ENCODE measurements at places on chromosomes 3 and 15. TPM values are rescaled to one million over a fixed set of nuclear protein-coding genes. Genes with fewer than 3 reads are reported as not detected.

The FOXL2 gene
- total RNA-seq, result 7.7 TPM

The MORC1 gene
- total RNA-seq, result not detected

GRCh38 chr15:52021128-52021671 lies 2.2 kb downstream of the MAPK6 start:
- DNase-seq, result peak; percentile 84

GRCh38 chr3:113981803-113982202 lies 34.0 kb downstream of the ZDHHC23 start:
- no peak for DNase-seq

DNA sequence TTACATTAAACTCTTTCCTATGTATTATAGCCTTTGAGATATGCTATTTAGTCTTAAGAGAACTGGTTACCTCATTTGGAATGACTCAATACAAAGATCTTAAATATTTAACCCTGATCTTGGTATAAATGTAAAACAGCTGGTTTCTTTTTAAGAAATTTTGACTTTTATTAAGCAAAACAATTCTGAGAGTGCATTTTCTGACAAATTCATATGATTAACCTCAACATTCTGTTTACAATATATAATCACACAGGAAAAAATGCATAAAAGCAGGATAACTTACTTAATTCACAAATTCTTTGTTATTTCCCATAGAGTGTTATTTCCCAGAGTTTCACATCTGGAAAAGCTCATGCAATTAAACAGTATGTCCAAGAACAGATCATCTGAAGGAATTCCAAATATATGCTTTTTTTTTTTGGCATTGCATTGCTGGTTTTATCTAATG lies 400.4 kb upstream of the THBS1 start:
- DNase-seq, result peak; percentile 35

- DNase-seq, result peak; percentile 46
Measured at GRCh38 chr15:63466378-63467192, 37.8 kb upstream of the USP3 start.

DNA sequence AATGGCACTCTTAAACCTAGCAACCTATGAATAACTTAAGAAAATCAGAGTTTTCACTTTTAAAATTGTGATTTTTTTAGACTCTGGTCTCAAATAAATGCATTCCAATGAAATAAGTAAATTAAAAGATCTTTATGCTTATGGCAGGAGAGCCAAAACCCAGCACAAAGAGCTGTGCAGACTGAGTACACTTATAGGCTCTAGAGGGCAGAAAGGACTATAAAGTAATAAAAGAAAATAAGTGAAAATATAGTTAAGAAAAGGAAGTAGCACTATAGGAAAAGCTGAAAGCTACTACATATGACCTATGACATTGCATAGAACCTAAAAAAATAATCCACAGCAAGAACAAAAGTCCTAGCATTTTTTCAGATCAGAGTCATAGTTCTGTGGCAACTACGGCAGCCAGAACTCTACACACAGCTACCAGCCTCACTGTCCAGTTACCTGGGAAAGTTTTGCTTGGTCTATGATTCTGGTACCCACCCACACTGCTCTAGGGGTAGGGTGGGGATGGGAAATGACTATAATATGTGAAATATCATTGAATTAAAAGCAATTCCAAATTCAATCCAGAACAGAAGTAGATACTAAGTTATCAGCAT lies 30.5 kb downstream of the CLASP2 start:
- peak; percentile 51 for DNase-seq

- no peak for DNase-seq
Measured at GRCh38 chr3:180229113-180229512, 192.4 kb upstream of the PEX5L start.

DNA sequence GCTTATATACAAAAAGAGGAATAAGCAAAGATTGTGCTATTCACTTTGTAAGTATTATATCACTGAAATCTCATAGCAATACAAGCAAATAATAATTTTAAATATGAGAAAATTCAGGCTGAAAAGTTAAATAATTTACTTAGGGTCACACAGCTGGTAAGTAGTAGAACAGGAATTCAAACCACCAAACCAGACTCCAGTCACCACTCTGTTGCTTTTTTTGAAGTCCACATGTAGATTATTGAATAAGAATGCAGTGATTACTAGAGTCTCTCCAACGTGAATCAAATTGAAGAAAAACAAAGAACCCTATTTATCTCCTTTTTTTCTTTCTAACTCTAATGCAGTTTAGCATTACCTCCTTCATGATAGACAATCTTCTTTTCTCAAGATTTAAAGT lies 15.9 kb downstream of the SPICE1 start:
- no peak for DNase-seq

The DNAH12 gene
- total RNA-seq, result 0.03 TPM

DNA sequence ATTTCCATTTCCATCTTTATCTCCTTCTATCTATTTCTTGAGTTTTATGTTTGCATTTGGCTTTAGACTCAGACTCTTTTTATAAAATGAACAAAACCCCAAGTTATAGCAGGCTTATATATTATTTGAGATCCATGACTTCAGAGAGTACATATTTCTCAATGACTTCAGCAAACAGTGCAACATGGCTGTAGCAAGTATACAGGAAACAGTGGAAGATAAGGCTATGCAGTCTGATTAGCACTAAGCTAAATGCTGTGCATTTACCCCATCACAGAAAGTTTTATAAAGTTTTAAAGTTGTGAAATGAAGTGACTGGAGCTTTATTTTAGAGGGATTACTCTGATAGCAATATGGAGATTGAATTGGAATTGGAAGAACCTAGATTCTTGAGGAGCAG lies 463.5 kb upstream of the TGFBR2 start:
- no peak for DNase-seq

DNA sequence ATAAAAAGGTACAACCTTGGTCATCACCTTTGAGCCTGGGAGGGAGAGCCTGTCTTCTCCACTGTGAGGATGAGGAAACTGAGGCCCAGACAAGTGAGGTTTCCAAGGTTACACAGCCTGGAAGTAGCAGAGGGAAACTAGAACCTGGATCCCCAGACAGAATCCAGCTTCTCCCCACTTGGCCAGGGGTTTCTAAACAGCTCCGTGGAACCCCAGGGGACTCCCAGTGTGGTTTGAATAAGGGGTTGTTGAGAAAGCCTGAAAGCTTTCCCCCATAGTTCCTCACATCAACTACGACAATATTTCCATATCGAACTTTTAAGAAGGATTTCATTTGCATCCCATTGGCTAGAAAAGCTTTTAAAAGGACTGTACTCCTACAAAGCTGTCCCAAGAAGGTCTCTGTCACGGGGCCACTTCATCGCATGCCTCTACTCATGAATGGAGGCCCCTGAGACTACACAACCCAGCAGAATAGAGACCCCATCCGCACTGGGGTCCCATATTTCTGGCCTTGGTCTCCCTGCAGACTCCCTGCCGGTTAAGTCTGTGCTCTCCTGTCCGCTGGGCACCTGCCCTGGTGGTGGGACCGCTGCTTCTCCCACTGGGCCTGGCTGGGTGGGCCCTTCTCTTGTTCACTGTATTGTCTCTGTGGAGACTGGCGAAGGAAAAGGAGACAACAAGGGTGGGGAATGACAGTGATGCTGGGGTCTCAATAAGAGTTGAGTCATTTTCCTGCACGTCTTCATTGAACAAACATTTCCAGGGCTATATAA lies 178.5 kb downstream of the SMAD6 start:
- DNase-seq, result no peak

DNA sequence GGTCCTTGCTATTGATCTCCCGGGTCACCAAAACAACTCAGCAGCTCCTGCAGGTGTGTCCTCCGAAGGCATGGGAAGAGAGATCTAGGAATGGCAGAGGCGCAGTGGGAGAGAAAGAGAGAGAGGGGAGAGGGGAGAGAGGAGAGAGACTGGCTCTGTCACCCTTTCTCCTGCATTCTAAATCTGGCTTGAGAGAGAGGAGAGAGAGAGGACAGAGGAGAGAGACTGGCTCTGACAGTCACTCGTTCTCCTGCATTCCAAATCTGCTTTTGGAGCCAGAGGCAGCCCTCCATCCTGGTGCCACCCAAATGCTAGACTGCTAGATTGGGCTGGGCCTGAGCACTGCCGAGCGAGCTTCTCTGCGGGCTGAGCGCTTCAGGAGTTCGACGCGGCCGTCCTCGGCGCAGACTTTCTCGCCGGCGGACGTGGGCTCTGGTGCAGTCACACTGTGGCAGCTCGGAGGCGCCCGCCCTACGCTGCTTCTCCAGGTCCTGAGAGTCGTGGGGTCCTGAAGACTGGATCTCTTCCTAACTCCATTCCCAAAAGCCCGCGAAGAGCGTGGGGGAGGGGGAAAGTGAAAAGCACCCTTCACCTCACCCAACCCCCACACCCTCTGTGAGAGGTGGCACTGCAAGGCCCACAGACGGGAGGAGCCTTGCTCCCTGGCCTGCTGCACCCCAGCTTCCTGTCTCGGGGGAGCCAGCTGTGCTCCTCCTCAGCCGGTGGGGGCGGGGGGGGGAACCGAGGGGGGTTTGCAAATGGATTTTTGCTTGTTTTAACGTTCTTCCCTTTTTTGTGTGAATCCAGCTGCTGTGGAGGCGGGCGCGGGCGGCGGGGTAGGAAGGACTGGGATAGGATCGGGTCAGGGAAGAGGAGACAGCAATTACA lies 222.3 kb downstream of the MEIS2 start:
- no peak for DNase-seq

DNA sequence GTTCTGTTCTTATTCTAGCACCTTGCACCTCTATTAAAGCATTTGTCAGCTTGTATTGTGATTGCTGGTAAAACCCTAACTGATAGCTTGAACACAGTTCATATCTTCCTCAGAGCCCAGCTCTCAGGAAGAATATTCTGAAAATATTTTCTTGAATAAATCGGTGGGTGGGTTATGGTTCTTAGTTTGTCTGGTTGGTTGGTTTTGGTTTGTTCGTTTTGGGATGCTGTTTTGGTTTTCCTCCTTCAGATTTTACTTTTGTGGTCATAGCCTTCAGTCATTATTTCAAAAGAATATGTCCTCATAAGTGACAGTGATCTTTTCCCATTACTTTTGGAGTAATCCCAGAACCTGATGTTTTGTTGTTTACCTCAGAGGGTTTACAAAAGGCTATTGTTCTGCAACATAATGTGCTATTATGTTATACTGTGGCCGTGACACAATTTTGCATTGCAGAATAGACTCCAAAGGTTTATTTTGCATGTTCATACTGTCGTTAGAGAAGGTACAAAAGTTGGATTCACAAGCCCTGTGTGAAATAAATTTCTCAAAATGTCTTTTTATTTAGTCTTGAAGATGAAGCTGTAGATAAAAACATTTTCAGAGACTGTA lies 2.7 kb upstream of the TMEM87A start:
- DNase-seq, result no peak

DNA sequence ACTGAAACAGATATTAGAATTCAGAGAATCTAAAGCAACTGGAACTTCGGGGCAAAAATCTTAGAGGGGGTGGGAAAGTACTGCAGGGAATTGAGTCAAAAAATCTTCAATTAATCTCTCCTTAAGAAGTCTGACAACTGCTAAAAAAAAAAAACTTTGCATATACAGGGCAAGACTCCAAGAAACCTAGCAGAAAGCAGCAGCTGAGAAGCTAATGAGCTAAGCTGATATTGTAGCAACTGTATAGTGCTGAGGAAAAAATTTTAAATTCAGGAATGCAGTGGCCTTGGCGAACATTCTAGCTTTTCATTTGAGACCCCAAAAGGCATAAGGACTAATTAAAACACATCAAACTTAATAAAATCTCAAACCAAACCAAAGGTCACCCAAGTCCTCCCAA lies 113.6 kb downstream of the SCAPER start:
- DNase-seq, result no peak

DNA sequence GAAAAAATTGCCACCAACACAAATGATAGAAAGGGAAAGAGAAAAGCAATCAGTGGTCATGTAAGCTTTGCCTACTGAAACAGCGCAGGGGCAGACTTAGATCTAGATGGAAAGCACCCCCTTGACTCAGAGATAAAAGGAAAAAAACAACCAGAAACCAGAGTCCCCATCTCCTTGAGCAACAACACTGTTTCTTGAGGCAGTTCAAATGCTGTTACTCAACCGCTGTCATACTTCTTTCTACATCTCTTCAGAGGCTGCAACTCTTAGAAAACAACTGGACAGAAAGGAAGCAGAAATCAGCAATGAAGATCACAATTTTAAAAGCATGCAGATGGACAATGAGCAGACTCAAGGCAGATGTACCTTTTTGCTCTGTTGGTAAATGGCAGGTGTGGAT lies 36.5 kb downstream of the FSIP1 start:
- DNase-seq, result no peak

The FOXB1 gene
- total RNA-seq, result not detected

DNA sequence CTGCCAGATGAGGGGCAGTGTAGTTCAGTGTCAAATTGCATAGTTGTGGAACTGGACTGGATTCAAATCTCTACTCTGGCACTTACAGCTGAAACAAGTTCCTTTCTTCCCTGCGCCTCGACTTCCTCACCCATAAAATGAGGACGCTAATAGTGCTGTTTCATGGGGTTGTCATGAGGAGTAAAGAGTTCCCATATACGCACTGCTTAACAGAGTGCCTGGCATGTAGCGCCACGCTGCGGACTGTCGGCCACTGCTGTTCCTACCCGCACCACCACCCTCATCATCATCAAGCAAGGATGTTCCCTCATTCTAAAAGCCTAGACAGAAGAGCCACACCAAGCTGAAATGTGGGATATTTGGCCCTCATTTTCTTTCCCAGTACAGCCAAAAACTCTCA lies 91.9 kb downstream of the CHDH start:
- no peak for DNase-seq

The SNRPN gene
- 91.0 TPM for total RNA-seq

DNA sequence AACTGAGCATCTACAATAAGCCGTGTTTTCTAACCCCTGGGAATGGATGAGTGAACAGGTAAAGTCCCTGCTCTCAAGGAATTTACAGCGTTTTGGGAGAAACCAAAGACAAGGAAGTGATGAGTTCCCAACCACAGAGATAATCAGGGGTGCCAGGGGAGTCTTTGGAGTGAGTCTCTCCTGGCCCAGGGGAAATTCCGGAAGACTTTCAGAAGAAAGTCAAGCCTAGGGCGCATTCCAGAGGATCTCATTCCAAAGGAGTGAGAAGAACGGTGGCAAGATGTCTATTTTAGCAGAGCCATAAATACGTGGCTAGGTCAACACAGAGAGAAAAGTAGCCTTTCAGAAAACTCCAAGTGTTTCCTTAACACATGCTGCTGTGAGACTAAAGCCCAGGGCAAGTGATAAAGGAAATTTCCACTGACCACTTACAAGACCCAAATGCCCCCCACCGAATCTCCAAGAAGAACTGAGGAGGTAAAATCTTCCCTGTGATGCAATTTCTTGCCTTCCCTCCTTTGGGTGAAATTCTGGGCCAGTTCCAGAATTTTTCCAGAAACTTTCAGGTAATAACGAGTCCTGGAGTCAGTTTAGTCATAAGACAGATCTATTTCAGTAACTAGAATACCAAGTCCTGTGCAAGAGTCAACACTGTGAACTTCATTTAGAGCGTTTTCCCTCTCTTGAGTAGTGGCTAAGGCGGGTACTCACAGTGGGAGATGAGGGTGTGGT lies 437.4 kb downstream of the NR2F2 start:
- peak; percentile 0 for DNase-seq

GRCh38 chr3:129485721-129486663 lies 42.4 kb upstream of the RHO start:
- DNase-seq, result peak; percentile 99

The CSTA gene
- total RNA-seq, result not detected

Data from HFFc6 (cell line).